Activated CD4-positive, CD25-positive, alpha-beta regulatory T cell treated with anti-CD3 and anti-CD28 coated beads, Interleukin-2, amount 50 U/mL, for 72 hours (primary cell): ENCODE measurements at places on chromosomes 16 and 17.

GRCh38 chr17:56359518-56359917 lies 206.2 kb downstream of the ANKFN1 start:
- no peak for DNase-seq

DNA sequence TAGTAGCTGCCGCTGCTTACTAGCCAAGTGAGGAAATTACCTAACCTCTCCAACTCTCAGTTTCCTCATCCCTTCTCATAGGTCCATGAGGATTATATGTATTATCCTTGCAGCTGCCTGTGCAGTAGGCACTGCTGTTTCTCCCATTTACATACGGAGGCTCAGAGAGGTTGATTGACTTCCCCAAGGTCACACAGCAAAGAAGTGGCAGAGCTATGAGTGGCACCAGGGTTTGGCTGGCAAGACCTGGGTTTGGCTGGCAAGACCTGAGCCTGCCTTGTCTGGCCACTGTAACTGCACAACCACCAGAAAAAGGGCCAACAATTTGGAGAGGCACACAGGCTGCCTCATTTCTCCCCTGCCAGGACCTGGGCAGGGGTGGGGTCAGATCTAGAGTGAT lies 2.5 kb upstream of the NDRG4 start:
- no peak for DNase-seq

GRCh38 chr16:85891776-85892166 lies 7.2 kb upstream of the IRF8 start:
- DNase-seq = no peak

- DNase-seq = no peak
Measured at GRCh38 chr17:56876766-56877179, 37.1 kb downstream of the TRIM25 start.

GRCh38 chr16:26731729-26732128 lies 335.0 kb upstream of the C16orf82 start:
- no peak for DNase-seq

GRCh38 chr16:56013962-56014552 lies 138.9 kb upstream of the CES5A start:
- no peak for DNase-seq

- DNase-seq = no peak
Measured at GRCh38 chr17:70314506-70314905, 145.2 kb downstream of the KCNJ2 start.

DNA sequence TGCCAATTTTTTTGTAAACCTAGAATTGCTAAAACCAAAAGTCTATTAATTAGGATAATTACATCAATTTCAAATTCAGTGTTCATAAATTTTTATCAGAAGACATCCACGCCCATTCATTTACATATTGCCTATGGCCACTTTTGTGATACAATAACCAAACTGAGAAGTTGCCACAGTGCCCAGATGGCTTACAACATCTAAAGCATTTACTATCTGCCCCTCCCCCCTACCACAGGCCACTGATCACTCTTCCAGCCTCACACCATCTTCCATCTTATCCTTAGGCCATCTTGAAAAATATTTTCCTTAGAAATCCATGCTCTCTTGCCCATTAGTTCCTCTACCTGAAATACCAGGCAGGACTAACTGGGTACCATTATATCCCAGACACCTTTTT lies 6.3 kb upstream of the PRKAR1A start:
- no peak for DNase-seq

GRCh38 chr17:9467518-9467917 lies 108.1 kb downstream of the STX8 start:
- DNase-seq = no peak

DNA sequence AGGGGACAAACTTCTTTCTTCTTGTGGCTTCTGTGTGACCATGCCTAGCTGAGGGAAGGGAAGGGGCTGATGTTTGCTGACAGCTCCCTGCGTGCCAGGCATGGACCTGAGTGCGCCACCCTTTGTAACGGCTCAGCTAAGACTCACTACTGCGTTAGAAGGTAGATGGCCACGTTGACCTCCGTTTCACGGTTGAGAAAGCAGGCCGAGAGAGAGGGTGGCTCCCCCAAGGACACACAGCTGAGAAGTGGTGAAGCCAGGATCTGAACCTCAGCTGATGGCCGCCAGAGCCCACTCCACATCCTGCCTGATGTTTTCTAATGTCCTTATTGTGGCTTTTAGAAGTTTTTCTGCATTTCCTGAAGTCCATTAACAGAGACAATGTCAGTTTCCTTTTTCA lies 45.1 kb downstream of the RGS9 start:
- DNase-seq = no peak

GRCh38 chr16:56980792-56981724 lies 8.3 kb upstream of the NLRC5 start:
- no peak for DNase-seq

DNA sequence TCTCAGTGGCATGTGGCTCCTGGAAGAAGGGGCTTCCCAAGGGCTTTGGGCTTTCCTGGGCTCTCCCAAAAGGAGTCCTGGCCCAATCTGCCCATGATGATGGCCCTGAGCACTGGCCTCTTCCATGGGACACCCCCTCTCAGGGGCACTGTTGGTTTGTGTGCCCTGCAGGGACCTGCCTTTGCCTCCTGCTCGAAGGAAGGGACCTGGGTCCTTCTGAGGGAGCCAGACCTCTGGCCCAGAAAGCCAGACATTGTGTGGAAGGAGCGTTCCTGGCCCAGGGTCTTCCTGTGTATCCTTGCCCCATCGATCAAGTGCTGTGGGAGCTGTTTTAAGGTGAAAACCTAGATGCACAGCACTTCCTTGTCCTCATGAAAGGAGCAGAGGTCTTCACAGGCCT lies 1689.3 kb downstream of the TP53TG3F start:
- DNase-seq = no peak

GRCh38 chr17:61536422-61536955 lies 54.5 kb downstream of the NACA2 start:
- DNase-seq = no peak

DNA sequence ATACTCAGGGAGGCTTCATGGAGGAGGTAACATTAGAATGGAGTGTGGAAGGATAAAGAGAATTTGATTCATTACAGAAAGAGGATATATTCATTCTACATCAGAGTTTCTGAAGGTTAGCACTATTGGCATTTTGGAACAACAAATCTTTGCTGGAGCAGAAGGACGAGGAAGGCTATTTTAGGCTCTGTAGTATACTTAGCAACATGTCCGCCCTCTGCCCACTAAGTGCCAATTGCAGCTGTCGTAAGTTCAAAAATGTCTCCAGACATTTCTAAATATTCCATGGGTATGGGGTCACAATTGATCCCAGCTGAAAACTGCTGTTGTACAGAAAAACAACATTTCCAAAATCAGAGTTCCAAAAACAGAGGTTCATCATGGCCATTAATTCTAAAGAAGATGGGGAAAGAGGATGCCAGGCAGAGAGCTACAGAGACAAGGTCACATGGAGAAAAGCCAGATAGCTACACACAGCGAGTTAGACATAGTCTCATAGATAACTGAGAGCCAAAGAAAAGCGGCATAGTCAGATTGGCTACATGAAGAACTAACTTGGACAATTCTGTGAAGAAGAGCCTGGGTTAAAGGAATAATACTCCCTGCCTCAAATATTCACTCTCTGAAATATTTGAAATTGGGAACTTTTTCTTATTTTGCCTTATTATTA lies 846.4 kb upstream of the CDH8 start:
- no peak for DNase-seq

DNA sequence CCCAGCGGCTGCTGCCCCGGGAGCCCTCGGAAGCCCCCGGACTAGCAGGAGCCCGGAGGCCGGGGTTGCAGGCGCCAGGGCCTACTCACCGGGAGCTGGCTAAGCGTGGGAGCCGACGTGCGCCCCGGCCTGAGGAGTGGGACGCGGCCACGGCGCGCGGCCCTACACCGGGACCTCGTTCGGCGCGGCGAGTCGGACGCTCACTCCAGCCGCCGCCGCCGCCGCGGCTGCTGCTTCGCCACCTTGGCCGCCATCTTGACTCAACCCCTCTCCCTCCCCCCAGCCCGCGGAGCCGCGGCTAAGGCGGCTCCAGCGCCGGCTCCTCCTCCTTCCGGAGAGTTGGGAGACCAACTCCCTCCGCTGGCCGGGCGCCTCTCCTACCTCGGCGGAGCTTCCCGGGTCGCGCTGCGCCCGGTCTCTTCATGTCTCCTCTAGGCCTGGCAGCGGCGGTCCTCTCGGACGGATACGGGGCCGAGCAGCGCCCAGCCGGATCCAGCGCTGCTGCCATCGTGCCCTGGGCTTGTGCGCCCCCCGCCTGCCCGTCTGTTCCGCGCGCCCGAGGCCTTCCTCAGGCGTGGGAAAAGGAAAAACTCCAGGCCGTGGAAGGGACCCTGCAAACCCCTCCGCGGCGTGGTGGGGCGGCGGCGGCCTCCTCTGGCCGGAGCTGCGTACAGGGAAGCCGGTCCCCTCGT lies at the start of gene NCOR1:
Gene NCOR1 (minus strand): TSS at position 262 of the 692 bp plus-strand sequence. CDS start 20,965 bp downstream, outside the sequence.
- DNase-seq = peak; percentile 85

DNA sequence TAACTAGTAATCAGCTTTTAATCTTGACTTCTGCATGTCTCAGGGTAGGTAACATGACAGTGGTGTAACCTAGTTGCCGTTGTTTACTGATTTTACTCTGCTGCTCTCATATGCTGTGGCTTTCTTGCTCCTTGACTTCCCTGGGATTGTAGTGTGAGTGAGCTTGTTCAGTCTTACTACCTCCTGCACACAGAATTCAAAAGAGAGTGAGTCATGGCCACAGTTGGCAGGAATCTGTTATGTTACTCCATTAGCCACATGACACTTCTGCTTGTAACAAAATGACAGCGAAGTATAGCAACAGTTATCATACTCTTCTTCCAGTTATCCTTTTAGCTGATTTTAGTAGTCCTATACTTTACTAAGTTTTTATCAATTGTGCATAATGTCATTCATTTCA lies 18.8 kb downstream of the TNRC6A start:
- DNase-seq = no peak

GRCh38 chr16:85712801-85713200 lies 24.0 kb upstream of the GINS2 start:
- DNase-seq = no peak

GRCh38 chr17:39236450-39236927 lies 10.7 kb upstream of the STAC2 start:
- DNase-seq = no peak

GRCh38 chr16:87806641-87807546 lies 41.1 kb upstream of the KLHDC4 start:
- peak; percentile 58 for DNase-seq

DNA sequence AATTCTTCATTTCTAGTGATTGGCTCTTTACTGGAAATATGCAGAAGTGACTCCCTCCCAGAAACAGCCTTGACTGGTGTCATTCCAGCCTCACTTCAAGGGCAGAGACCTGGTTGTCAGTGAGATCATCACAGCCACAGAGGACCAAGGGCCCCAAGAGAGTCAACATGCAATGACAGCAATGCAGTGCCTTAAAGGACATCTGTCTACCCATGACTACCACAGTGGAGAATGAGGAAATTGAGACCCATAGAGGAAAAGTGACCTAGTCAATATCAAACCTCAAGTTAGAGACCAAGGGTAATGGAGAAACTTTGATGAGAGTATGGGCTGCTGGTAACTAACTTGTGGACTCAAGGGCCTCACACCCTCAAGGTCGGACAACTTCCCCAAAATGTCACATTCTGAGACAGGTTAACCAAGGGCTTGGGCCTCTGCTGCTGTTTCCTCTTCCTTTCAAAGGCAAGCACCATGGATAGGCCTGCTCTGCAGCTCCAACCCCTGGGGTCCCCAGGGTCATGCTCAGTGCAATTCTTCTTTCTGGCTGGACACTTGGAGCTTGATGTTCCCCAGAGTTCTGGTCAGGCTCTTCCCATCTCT lies 11.3 kb downstream of the NOG start:
- DNase-seq = no peak

DNA sequence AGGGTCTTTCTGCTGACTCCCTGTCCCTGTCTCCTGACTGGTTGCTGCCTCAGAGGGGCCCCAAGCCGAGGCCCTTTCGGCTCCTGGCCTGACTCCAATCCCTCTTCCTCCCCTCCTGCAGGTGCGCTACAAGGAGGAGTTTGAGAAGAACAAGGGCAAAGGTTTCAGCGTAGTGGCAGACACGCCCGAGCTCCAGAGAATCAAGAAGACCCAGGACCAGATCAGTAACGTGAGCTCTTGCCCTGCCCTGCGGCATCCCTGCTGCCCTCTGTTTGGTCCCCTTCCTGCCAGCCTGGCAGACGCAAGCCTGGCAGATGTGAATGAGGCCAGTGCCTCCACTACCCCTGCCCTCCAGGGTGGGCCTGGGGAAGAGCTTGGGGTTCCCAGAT lies 27.1 kb upstream of the LASP1NB start:
- DNase-seq = peak; percentile 52

GRCh38 chr17:28968231-28968913 lies 17.1 kb upstream of the PHF12 start:
- DNase-seq = no peak

DNA sequence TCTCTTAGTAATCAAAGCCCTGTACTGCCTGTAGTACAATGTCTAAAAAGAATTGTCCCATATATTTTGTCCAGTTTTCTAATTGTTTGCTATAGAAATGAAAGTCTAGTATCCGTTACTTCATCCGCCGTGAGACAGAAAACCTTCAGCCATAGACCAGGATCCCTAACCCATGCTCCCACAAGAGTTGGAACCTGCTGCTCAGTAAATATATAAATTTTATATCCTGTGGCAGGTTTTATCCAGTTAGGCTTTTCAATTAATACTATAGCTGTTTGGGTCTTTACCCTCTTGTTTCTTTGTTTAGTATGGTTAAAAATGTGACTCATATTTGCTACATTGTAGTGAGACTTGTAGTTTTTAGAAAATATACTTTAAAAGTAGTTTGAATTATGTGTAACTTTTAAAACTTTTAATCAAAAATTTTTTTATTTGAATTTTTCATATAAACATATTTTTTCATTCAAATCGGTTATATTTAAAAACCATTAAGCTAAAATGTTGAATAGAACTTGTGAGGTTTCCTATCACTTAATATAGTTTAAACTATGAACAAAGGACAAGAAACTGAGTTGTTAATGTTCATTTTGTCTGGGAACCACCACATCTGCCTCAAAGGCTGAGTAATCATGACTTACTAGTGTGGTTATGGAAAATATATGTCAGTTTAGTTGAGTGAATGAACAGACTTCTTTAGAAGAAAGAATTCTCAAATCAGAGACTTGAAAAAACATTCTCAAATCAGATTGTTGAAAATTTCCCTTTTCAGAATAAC lies 54.8 kb downstream of the VMP1 start:
- no peak for DNase-seq

- no peak for DNase-seq
Measured at GRCh38 chr17:76553178-76553908, 13.5 kb downstream of the PRCD start.

DNA sequence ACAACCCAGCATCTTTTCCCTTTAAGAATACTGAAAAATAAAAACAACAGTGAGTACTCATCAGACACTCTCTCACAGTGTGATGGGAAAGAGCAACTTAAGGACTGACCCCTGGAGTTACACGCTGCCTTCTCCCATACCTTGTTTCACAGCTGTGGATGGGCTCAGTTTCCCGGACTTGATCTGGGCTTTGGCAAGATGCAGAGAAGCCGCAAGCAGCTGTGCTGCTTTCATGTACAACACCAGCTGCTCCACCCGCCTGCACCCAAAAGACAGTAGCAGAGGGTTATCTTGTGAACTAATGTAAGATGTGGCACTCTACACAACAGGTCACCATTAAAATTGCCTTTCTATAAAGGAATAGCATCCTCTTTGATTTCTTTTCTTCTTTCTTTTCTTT lies 32.7 kb upstream of the ALDH3A1 start:
- no peak for DNase-seq
